ENCODE measurements at places on chromosomes 13 and 19.

GRCh38 chr19:46295401-46296201 is 1.2 kb upstream of the HIF3A start:
- DNase-seq: no peak

DNA sequence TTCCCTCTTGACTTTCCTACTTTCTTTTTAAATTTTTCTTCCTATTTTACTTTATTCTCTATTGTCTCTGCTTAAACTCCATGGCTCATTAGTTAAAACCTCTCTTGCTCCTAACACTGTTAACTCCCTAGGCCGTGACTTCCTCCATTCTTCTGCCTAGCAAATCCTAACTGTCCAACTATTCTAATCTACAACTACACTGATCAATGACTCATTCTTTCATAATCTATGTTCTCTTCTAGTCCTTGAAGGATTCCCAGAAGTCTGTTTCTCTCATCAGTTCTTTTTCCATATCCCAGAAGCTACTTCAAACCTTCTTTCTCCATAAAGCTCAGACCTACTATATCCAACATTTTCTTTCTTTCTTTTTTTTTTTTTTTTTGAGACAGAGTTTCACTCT is 66.9 kb downstream of the MICU2 start:
- DNase-seq: no peak

GRCh38 chr13:113202912-113203311 is 5.6 kb downstream of the PCID2 start:
- DNase-seq: no peak

- no peak for DNase-seq
These were observed 172.5 kb downstream of the DLEU7 start for GRCh38 chr13:50670847-50671496.

DNA sequence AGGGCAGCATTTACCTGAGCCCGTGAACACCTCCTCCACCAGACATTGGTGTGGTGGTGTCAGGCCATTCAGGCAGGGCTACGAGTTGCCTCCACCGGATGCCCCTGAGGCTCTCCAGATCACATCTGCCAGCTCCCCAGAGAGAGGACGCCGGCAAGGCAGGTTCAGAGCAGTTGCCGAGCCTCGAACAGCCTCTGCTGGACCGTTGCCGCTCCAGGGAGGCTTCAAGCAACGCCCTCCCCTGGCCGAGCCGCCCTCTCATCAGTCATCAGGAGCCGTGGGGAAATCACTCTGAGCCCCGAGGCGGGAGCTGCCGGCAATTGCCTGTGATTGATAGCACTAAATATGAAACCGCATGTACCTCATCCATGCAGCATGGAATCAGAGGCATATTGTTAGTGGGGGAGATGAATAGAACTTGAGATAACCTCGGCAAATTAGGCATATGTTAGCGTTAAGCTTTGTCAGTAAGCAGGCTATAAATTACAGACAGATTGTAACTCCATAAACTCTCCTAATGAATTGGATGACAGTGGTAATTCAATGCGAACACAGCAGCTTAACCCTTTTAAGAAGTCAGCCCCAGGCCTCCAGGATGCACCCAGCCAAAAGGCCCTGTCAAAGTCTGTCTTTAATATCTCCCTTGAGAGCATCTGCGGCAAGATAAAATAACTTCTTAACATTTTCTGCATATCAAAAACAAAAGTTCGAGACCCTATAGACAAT is 29.8 kb upstream of the SPACA7 start:
- DNase-seq: no peak

- DNase-seq: no peak
These were observed 1.9 kb upstream of the CRX start for GRCh38 chr19:47819858-47820257.

GRCh38 chr13:80873589-80873988 is 532.7 kb upstream of the SPRY2 start:
- peak; percentile 4 for DNase-seq

GRCh38 chr13:72890546-72890945 is 108.6 kb downstream of the PIBF1 start:
- no peak for DNase-seq

GRCh38 chr13:26983543-26984320 is 187.9 kb downstream of the USP12 start:
- DNase-seq: no peak

DNA sequence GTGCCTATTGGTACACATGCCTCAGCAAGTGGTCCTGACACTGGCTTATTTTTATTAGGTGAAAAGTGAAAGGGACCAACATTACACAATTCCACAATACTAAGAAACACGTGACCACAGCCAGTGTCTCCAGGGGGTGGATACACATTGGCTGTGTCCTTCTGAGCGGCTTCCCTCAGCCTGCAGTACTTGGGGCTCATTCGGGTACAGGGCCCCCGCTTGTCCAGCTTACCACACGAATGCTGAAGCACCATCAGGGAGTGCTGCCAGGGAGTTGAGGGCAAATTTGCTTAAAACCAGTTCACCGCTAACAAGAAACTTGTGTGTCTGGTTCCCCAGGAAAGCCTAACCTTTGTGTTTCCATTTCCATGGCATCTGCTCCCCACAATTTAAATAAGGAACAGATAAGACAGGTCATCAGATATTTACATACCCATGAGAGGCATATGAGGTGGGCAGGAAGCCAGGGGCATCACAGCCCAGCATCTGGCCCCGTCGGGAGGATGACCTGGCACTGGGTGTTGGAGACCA is 23.3 kb downstream of the PBX4 start:
- DNase-seq: no peak

DNA sequence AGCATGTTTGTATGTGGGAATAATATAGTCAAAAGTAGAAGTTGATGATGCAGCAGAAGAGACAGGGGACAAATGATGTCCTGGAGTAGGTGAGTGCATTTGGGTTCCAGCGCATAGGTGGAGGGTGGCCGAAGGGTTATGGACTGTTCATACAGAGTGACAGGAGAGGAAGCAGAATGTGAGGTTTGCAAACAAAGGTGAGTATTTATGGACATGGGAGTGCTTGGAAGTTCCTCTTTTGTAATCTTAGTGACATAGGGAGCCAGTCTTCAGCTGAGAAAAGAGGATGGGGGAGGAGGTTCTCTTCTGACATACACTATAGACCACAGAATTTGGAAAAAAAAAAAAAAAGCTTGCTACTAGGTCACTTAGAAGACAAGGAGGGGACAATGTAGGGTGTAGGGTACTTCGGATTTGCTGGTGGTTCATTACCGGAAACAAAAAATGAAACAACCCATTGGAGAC is 331.6 kb downstream of the DLEU7 start:
- DNase-seq: no peak

GRCh38 chr19:44648631-44649251 is 5.0 kb downstream of the PVR start:
- DNase-seq: no peak

DNA sequence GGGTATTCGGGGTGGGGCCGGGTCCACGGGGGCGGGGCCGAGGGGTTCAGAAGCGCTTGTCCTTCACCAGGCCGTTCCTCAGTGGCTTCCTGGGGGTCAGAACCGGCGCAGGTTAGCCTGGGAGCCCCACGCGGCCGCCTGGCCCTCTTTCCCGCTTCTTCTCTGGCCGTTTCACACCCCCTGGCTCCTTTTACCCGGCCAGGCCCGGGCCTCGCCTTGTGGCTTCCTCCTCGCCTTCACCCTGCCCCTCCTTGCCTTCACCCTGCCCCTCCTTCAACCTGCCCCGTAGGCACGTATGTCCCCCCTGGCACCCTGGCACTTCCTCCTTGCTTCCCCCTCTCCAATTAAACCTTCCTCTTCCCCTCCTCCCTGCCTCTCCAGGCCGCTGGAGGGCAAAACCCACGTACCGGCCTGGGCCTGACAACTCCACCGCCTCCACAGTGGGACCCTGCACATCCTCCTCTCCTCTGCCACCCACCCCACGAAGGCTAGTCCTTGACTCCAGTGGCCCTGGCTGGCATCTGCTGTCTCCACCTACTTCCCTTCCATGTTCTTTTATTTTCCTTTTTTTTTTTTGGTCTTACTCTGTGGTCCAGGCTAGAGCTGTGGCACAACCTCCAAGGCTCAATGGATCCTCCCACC is 25.3 kb downstream of the CERS1 start:
- no peak for DNase-seq

- DNase-seq: no peak
These were observed 14.7 kb upstream of the DHDH start for GRCh38 chr19:48918801-48919247.

DNA sequence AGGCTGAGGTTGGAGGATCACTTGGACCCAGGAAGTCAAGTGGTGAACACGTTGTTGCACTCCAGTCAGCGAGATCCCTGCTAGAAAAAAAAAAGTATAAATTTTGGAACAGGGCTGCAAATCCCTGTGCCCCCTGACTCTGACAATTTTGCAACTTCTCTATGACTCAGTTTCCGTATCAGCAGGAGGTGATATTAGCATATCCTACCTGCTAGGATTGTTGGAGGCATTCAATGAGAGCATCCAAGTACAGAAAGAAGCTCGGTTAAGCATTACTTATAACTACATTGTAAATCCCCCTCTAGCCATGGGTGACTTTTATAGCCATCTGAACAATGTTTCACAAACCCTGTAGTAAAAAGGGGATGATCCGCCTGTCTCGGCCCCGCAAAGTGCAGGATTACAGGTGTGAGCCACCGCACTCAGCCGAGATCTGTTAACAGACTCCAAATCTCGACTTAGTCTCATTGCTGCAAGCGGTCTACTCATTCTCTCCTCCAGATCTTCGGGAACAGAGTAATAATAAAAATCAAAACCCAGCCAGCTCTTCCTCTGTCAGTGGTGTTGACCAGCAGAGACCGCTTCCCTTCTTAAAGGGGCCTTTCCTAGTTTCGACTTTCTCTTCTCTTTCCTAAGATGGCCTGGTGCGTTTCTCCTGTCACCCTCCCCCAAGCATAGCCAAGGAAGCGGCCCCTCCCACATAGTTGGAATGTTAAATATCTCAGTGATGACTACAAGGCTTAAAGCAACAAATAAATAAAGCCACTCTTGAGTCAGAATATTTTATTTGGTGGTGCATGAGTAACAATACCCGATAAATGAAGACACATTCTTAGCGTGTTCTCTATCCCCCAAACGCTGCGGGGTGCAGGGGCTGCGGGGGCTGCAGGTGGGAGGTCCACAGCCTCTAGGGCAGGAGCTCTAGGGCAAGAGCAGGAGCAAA is 10.3 kb upstream of the BICRA start:
- DNase-seq: no peak

- no peak for DNase-seq
These were observed 20.2 kb downstream of the CD70 start for GRCh38 chr19:6570764-6571163.

GRCh38 chr13:109274188-109274821 is 512.1 kb downstream of the IRS2 start:
- no peak for DNase-seq

GRCh38 chr13:99151516-99151915 is 49.1 kb upstream of the UBAC2 start:
- DNase-seq: peak; percentile 23

DNA sequence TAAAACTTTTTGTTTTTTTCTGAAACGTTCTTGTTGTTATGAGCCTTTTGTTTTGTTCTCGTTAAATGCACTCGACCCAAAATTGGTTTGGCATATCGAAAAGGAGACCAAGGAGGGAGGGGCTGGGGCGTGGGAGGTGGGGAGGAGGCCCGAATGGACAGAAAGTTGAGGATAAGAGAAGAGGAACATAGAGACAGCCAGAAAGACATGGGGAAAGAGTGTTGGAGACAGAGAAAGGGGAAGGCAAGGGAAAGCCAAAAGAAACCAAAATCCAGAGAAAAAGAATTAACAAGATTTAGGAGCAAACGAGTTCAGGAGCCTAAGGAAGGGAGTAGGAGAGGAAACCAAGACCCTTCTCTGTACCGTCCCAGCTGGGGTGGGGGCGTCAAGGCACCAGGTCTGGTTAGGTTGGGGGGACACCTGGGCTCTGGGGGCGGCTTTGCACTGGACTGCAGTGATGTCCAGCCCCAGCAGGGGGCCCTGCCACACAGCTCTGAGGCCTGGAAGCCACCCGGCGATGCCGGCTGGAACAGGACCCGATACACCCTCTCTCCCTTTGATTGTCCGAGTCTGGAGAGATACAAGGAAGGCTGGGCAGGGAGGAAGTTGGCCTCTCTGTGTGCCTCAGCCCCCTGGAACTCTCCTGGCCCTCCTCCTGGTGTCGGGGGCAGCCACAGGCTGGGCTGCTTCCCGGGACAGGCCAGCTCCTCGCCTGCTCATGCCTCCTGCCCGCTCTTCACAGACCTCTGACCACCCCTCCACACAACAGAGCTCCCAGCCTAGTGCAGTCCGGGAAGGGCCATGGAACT is 11.6 kb upstream of the ASF1B start:
- peak; percentile 72 for DNase-seq

- no peak for DNase-seq
These were observed 191.3 kb downstream of the KLF5 start for GRCh38 chr13:73250061-73250460.

DNA sequence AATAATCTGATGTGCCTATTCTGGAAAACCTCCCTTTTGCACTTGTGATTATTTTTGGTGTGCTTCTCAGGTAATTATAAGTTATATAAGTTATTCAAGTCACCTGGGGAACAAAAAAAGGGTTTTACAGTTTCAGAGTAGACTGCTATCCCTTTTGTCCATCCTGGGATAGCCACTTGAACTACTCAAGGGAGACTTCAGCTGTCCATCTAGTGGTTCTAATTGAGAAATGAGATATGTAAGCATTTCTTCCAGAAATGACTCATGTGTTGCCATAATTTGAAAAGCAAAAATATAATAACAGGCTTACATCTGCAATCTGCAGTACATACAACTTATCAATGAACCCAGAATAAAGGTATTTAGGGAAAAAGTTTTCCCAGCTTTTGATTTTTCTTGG is 20.4 kb downstream of the UBL3 start:
- no peak for DNase-seq

GRCh38 chr19:3983936-3984583 is 1.2 kb downstream of the EEF2 start:
- DNase-seq: peak; percentile 34

- no peak for DNase-seq
These were observed 209.2 kb downstream of the SLC7A1 start for GRCh38 chr13:29386246-29386645.

DNA sequence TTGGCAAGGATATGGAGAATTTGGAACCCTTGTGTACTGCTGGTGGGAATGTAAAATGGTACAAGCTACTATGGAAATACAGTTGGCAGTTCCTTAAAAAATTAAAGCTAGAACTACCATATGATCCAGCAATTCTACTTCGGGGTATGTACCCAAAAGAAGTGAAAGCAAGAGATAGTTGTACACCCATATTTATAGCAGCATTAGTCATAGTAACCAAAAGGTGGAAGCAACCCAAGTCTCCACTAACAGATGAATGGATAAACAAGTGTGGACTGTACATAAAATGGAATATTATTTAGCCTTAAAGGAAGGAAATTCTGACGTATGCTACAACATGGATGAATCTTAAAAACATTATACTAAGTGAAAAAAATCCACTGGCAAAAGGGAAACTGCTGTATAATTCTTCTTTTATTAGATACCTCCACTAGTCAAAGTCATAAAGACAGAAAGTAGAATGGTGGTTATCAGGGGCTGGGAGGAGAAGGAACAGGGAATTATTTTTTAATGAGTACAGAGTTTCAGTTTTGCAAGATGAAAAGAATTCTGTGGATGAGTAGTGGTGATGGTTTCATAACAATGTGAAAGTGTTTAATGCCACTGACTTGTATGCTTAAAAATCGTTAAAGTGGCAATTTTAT is 141.6 kb downstream of the RXFP2 start:
- no peak for DNase-seq

- DNase-seq: no peak
These were observed 1388.8 kb downstream of the UQCRFS1 start for GRCh38 chr19:27824108-27824507.

- no peak for DNase-seq
These were observed 397.4 kb downstream of the DACH1 start for GRCh38 chr13:71469626-71470025.

Data from stimulated activated naive CD8-positive, alpha-beta T cell treated with anti-CD3 and anti-CD28 coated beads, Interleukin-15, Interleukin-2, amounts not matched to agents 100 U/mL and 50 U/mL, for 24 hours (primary cell).